Left forelimb (tissue), 1 donor: ENCODE measurements at places on chromosomes 13 and 19.

DNA sequence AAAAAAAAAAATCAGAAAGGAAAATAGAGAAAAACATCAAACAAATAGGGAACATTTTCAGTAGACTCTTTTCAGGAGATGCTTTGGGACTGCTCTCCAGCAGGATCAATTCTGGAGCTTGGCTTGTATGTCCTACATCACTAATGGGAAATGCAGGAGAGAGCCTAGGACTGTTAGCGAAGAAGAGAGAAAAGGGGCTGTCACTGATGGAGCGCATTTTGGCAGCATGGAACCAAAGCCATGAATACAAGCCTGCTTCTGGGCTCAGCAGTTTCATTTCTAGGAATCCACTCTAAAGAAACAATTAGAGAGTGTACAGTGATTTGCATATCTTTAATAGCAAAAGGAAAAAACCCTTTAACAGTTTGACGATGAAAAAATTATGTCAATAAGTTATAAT lies 203.9 kb downstream of the NUFIP1 start:
- DNase-seq: no peak

DNA sequence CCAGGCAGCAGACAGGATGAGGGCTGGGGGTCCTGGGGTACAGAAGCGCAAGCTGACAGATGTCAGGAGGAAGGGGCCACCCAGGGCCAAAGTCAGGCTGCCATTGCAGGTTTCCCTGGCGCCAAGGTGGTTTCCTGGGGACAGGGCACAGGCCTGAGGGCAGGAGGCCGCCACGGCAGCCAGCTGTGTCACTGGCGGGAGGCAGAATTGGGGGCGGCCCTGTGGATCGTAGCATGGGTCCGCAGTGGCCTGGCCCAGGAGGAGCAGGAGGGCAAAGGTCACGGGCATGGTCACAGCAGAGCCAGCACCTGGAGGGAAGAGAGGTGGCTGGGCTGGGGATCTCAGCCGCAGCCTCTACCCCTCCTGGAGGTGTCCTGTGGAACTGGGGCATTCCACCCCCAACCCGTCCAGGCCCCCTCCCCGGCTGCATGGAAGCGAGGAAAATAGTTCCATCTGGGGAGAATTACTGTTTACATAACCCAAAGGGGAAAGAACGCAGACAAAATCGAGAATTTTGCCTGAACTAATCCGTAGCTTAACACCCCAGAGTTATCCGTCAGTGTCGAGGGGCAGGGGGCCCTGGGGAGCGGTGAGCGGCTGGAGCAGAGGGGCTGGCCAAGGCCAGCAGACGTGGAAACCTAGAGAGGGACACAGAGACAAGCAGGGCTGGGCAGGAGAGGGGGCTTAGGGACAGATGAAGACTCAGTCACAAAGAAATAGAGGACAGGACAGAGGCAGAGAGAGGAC lies 1.9 kb downstream of the NTN5 start:
- DNase-seq: no peak

GRCh38 chr13:112455476-112456059 lies 79.4 kb downstream of the SPACA7 start:
- no peak for DNase-seq

DNA sequence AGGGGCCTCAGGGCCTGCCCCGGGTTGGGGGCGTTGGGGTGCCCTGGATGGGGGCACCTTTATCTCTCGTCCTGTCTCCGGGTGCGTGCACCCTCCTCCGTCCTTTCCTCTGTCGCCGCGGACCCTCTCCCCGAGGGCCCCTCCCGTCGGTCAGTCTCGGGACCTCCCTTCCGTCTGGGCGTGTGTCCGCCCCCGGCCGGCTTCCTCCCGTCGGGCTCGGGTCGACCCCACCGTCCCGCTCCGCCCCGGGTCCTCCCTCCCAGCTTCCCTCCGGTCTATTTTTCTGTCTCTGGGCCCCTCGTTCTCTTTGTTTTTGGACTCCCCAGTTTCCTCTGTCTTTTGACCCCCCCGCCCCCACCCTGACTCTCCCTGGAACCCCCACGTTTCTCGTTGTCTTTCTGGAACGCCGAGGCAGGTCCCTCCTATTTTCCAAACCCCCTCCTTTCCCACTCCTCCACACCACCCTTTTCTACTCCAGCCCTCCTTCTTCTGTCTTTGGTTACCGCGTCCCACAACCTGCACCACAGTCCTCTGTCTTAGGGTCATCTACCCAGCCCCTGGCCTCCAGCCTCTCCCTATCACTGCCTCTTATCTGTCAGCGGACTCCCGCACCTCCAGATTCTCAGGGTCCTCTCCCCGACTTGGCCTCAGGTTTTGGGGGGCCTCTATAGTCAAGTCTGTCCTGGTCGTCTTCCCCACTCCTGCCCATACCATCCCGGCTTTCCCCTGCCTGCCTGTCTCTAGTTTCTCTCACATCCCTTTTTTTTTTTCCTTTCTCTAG lies 757 bp downstream of the EGLN2 start:
- DNase-seq: peak; percentile 77

DNA sequence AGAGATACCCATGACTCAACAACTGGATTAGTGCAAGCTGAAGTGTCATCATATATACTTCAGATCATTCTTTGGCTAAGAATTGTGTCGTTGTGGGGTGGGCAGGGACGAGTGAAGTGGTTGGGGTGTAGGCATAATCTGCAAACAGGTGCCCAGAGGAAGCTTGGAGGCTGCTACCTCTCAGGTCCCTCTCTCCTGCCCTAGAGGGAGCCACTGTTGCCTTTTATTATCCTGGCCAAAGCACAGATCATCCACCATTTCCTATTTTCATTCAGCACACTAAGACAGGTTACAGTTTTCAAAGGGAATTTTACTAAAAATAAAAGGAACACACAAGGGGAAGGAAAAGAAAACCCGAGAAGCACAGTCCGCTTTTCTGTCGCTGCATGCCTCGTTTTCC lies 126.6 kb downstream of the HS6ST3 start:
- DNase-seq: no peak

DNA sequence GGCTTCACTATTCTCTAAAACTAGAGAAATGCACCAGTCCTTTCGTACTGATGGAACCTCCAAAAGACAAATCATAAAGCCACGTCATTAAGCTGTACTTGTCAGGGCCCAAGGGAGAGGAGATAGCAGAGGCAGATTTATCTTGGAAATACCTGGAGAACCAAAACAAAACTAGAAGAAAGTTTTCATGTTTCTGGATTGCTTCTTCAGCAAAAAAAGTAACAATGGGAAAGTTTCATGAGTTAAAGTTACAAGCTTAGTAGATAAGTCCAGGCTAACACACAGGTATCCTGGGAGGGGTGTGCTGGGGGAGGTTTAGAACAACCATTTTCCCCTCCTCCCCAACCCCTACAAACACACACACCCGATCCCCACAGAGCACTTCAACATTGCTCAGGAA lies 21.6 kb downstream of the RANBP3 start:
- no peak for DNase-seq

- DNase-seq: peak; percentile 91
These were observed 4.6 kb downstream of the S1PR2 start for GRCh38 chr19:10226376-10227025.

DNA sequence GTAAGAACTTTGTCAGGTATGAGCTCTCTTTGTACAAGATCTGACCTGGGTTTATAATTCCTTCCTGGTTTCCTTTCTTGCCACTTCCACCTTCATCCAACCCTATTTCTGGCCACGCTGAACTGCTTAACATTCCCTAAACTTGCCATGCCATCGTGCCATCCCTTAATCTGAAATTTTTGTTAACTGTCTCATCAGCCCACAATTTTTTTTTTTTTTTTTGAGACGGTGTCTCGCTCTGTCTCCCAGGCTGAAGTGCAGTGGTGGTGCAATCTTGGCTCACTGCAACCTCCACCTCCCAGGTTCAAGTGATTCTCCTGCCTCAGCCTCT lies 144.6 kb downstream of the GGACT start:
- no peak for DNase-seq

GRCh38 chr13:76339649-76340048 lies 546.6 kb downstream of the KCTD12 start:
- DNase-seq: no peak

DNA sequence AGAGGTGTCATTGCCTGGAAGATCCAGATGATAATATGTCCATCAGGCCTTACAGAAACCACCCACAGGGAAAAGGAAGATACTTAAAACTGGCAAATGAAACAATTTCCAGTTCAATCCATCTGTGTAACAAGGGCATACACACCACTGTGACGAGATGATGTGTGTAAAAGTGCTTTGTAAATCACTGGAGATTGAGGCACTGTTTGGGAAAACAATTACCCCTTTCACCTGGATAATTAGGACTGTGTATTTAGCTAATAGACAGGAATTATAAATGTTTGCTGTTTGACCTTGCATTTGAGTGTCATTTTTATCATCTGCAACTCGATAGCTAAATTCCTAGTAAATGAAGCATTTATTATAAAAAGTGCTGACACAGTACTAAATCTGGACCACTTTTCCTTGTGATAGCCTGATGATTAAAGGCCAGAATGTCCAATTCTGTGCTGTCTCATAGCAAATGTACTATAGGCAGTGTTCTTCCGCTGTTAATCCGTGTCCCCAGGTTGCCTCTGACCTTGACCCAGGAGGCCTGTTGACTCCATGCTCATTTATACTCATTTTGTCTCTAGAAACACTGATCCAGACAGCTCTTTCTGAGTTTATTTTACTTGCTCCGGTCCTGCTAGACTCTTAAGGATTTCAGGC lies 105.8 kb downstream of the LACC1 start:
- no peak for DNase-seq

DNA sequence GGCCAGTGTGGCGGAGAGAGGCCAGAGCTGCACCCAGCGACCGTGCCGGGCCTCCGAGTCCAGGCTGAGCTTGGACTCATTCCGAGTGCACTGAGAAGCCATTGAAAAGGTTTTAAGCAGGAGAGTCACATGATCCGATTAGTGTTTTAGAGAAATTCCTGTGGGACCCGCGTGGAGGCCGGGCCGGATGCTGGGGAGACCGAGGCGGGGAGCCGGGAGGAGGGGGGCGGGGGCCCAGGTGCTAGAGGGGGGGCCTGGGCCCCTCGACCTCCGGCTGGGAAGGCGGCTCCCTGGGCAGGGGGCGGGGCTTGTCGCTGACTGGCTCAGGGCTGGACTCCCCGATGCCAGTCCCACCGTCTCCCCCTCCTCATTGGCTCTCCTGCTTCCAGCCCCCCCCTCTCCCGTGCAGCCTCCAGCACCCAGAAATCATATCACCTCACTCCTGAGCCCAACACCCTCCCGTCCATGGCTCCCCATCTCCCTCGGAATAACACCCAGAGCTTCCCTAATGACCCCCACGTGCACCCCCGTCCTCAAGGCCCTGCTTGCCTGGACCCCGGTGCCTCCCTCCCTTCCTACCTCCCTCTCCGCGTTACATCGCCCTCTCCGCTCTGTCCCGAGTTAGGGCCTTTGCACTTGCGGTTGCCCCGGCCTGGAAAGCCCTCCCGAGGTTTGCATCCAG lies 5.2 kb upstream of the ZNF579 start:
- peak; percentile 88 for DNase-seq

- DNase-seq: no peak
These were observed 18.4 kb upstream of the RNASEH2B start for GRCh38 chr13:50891206-50891605.

DNA sequence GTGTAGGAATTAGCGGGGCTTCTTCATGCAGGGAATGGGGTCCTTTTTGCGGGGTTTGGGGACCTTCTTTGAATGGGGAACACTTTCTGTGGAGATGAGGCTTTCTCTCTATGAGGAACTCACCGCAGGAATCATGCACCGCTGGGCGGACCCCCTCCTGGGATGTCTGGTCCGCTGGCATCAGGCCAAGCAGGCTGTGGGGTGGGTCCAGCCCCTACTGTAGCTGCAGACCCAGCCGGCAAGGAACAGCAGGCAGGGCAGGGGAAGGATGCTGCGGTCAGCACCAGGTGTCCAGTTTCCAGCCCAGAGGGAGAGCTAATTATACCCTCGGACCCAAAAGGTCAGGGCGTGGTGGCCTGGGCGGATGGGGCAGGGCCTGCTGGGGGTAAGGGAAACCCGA lies 1.8 kb downstream of the MYBPC2 start:
- no peak for DNase-seq

DNA sequence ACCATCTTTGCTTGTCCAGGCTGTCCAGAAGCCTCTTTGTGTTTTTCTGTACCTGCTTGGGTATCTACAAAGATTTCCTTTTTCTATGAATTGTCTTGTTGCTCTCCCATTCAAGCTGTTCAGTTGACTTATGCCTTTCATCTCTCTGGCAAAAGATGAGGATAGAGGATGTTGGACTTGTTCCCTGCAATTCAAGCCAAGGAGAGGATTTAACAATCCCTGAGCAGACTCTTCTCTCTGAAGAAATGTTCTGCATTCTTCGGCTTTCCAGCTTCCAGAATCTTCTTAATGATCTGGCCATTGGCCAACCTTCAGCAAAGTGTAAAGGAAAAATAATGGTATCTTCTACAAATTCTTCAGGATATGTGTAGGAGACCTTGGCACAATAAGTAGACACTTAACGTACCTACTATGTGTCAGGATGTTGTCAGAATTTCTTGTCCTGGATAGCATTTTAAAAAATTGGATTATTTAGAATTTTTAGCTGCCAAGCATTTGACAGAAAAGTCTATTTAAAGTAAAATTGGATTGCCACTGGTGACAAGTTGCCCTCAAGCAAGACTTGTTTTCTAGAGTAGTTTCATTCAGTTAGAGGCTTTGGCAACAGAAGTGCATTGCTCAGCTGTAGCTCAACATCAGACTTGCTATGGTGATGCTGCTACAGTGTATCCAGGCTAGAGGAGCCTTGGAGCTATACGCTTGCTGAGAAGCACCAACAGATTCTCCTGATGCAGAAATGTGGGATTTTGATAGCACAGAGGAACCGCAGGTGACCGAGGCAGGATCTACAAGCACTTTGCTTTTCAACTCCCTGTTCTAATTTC lies 455.7 kb downstream of the SUCLA2 start:
- no peak for DNase-seq

GRCh38 chr13:35953537-35954206 lies 177.5 kb downstream of the DCLK1 start:
- DNase-seq: peak; percentile 89

- no peak for DNase-seq
These were observed 485 bp downstream of the CRYL1 start for GRCh38 chr13:20525144-20525600.

DNA sequence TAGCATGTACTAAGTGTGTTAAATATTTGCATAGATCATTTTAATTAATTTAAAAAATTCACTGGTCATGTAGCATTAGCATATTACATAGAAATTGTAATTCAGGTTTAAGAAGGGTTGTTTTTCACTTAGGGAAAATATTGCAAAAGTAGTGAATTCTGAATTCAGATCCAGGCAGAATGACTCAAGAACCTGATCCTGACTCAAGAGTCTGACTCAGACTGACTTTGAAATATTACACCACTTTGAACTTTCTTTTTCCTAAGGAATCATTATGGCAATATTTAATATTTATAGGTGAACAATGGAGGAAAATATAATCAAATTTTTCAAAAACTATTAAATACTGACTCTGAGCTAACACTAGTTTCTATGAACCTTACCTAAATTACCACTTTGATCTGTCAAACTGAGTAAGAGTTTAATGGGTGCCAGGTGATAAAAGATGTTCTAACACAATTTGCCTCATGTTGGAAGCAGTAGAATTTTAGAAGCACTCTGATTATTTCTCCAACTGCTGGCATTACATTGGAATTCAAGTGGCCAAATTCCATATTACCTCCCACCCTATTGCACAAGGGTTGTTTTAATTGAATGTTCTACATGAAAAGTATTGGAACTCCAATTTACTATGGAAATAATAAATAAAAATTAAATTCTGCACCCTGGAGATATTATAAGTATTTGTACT lies 261.6 kb downstream of the SLITRK1 start:
- no peak for DNase-seq

- no peak for DNase-seq
These were observed 3.4 kb downstream of the ZNF823 start for GRCh38 chr19:11735375-11735774.
